ENCODE measurements at places on chromosomes 1 and 21.

GRCh38 chr21:43740497-43741156 lies 21.7 kb downstream of the PDXK start:
- DNase-seq = no peak

DNA sequence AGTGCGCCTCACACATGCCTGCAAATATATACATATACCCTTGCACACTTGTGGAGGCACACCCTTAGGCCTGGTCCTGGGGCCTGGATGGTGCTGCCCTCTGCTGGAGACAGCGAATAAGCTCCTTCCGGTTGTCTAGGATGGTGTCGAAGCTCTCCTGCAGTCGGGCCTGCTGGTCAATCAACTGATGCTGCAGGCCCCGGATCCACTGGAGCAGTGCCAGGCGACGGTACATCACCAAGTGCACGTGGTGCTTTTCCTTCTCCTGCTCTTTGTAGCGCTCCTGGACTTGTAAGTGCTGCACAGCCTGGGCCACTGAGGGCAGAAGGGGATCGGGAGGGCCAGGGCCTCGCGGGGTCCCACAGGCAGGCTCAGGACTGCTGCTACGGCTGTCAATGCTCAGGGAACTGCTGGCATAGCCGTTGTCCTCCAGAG lies 3.1 kb downstream of the C1orf216 start:
- DNase-seq = peak; percentile 77

DNA sequence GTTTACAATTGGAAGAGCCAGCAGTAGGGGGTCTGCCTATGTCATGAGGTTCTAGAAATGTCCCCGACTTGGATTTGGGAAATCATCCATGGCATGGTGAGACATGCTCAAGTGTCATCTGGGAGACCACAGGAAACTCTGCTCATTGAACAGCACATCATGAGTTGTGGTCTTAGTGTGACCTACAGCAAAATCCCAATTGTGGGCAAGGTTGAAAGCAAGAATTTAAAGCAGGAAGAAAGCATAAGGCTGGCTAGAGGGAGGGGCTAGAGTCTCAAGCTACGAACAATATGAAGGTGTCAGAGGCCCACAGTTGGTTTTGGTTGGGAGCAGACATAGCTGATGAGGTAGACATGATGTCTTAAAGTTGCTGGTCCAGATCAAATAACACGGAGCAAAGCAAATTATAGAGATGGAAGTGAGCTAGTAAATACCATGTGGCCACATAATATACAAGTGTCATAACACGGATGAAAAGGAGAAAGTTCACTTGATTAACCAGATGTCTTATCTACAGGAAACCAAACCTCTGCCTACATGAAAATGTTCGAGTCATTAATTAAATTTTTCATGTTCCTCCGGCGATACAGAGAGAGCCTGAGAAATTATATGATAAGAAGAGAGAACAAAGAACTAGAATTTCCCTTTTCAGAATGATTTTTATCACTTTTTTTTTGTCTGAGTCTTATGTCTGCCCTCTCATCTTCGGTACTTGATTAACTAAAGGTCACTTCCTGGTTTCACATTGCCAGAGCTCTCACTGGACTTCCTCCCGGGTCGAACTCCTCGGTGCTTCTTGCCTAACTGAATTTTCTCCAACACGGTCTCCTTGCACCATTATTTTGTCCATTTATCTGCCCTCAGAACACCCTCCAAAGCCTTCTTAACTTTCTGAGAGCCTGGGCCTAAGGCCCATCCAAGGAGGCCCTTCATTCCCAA lies 67.5 kb upstream of the DUSP10 start:
- no peak for DNase-seq

- no peak for DNase-seq
Observed at GRCh38 chr21:41973861-41974751, 20.3 kb upstream of the C2CD2 start.

GRCh38 chr1:94463765-94464330 lies 45.7 kb downstream of the ABCD3 start:
- DNase-seq = no peak

- DNase-seq = no peak
Observed at GRCh38 chr1:185886046-185886445, 151.9 kb downstream of the HMCN1 start.

DNA sequence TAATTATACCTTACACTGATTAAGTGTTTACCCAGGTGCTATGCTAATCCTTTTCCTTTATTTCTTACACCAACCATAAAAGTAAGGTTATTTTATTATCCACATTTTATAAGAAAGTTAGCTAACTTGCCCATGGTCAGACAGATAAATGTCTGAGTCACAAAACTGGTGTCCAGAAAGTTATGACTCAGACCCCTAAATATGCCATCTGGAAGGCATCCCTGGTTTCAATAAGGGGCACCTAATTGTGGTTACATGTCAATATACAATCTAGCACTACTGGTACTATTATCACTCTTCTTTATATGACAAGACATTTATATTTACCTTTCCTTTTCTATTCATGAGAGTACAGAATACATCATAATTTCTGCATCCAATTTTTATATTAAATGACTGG lies 496.5 kb upstream of the ADGRL2 start:
- DNase-seq = no peak

- DNase-seq = no peak
Observed at GRCh38 chr1:214066936-214067335, 79.2 kb downstream of the PROX1 start.

DNA sequence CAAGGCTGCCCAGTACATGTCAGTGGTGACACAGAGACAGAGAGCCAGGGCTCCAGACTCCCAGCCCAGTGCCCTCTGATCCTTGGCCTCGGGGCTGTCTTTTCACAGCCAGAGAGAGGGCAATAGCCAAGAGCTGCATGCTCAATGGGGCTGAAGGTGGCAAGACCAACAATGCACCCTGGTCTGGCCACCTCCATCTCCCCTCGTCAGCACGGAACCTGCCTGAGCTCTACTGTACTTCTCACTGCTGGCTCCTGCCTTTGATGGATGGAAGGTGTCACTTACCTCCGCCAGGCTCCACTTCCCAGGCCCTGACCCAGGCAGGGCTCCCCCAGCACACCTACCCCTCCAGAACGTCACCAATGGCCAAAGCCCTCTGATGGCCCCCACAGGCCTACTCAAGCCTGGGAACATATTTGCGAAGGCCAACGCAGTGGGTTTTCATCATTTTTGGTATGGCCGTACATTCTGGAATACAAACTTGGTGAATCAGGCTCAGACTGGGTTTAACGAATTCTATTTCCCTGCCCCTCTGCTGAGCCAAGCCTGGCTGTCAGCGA lies 88.1 kb downstream of the DMRTB1 start:
- DNase-seq = no peak

DNA sequence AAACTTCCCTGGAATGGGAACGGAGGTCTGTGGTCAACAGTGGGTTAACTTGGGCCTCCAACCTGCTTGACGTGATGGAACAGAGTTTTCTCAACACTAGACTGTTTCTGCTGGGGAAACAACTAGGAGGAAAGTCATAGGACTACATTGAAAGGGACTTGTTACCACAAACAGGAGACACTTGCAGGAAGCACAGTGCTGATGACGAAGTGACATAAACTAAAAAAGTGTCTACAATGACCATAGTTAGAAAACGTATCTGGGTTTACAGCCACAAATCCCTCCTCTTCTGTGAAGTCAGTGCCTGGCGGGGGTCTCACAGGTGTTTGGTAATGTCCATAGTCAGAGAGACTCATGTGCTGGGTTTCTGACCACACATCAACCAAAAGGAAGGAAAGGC lies 86.3 kb downstream of the FCRL5 start:
- DNase-seq = no peak

- DNase-seq = no peak
Observed at GRCh38 chr1:25117233-25117823, 115.0 kb downstream of the SYF2 start.

GRCh38 chr1:11541236-11541635 lies 62.3 kb downstream of the DISP3 start:
- DNase-seq = no peak

GRCh38 chr1:202155478-202156021 lies 4.9 kb downstream of the PTPN7 start:
- DNase-seq = no peak

- DNase-seq = no peak
Observed at GRCh38 chr1:154115180-154115579, 39.7 kb downstream of the NUP210L start.

GRCh38 chr1:224044420-224044819 lies 69.5 kb upstream of the FBXO28 start:
- DNase-seq = no peak

- peak; percentile 91 for DNase-seq
Observed at GRCh38 chr1:205749234-205750137, 496 bp downstream of the NUCKS1 start.

GRCh38 chr1:88566615-88567387 lies 117.3 kb upstream of the PKN2 start:
- DNase-seq = no peak

GRCh38 chr1:244138399-244138798 lies 87.3 kb downstream of the ZBTB18 start:
- no peak for DNase-seq

GRCh38 chr1:235650341-235651169 lies 971 bp upstream of the GNG4 start:
- no peak for DNase-seq

GRCh38 chr1:158177700-158178450 lies 2.8 kb upstream of the CD1D start:
- no peak for DNase-seq

- DNase-seq = no peak
Observed at GRCh38 chr1:110215621-110216515, 5.8 kb downstream of the KCNC4 start.

GRCh38 chr1:32651461-32652073 lies 559 bp downstream of the RBBP4 start:
- DNase-seq = no peak

GRCh38 chr1:26239936-26240335 lies 5.9 kb downstream of the CEP85 start:
- DNase-seq = no peak

DNA sequence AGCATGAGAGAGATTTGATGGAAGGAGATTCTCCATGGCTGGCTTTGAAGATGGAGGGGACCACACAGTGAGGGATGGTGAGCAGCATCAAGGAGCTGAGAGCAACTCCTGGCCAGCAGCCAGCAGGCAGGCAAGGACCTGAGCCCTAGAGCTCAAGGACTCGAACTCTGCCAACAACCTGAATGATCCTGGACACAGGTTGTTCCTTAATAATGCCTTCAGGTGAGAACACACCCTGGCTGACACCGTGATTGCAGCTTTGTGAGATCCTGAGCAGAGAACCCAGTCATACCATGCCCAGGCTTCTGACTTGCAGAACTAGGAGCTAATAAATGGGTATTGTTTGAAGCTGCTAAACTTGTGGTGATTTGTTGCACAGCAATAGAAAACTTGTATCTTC lies 183.1 kb downstream of the LMX1A start:
- no peak for DNase-seq

- no peak for DNase-seq
Observed at GRCh38 chr1:201947697-201948008, 1.3 kb upstream of the LMOD1 start.

DNA sequence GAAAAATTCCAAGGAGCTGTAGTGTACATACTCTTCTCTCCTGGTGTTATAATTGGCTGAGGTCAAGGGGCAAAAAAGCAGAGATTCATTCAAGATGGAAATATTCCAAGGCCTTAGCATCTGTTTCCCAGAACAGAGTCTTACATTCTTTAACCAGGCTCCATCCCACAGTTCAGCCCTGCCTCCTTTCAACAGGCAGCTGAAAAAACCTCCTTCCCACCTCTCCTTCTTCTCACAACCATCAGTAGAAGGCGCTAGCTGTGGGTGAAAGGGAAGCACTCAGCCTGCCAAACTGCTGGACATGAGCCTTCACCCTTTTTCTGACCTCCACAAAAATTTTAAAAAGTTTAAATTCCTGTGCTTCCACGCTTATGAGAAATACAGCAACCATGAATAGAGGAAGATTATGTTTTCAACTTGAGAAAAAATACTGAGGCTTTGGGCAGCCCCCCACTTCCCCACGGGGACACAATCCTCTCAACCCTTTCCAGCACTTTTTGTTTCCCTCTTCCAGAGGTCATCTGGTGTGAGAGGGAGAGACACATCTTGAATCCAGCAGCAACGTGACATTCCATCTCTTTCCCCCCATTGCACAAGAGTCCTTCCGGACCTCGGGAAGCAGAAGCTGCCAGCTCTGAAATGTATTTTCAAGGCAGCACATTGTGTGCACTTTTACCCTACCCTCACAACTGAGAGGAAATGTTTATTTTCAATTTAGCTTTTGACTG lies 43.2 kb upstream of the FMO2 start:
- DNase-seq = no peak

DNA sequence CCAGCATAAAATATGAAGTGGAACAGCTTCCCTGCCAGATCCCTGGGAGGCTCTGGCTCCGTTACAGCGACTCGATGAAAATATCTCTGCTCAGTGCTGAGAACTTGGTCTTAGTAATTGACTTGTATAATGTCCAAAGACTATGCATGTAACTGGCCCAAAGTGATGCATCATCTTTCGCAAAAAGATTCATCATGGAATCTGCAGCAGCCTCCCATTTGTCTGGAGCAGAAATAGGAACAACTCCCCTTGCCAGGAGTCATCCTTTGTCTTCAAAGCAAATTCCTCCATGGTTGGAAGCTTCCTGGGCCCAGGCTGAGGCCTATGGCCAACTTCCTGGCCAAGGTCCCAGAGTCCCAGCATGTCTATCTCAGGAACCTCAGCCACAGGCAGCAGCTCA lies 16.9 kb upstream of the SLC6A17 start:
- DNase-seq = no peak

GRCh38 chr1:12479311-12479710 lies 138.7 kb downstream of the DHRS3 start:
- DNase-seq = no peak

- DNase-seq = no peak
Observed at GRCh38 chr1:19444296-19445021, 40.9 kb downstream of the CAPZB start.

- no peak for DNase-seq
Observed at GRCh38 chr21:39908265-39908923, 41.2 kb downstream of the PCP4 start.

DNA sequence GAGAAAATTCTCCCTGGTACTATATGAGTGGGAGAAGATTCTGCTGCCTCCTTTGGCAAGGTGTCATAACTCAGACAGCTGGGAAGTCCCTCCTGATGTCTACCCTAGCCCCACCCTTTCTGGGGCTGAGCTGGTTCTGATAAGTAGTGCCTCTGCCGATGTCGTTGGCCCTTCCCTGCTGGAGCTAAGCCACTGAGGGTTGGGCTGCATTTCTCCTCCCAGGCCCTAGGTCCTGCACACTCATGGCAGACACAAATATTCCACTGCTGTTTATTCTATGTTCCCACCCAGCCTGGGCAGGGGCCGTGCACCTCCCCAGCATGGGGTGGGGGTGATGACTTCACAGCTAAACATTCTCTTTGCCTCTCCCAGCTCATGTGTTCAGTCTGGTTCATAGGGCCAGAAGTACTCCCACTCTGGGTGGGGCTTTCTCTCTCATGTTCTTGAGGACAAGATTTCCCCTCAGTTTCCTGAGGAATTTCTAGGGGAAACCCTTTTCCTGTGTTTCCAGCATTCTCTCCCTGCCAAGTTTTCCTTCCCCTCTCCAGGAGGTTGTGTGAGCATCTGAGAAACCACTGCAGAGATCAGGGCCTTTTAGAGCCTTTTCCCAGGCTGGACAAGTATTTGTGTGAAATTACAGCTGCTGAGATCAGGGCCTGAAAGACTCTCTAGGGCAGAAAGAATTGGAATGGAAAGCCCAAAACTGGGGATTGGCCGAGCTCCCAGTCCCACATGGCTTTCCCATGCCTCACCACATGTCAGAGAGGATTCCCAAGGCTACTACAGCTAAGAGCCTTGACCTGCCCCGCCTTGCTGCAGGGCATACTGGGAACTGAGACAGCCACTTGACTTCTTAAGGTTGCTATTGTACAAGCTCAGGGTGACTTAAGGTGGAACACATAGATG lies 66.2 kb downstream of the ATP2B4 start:
- no peak for DNase-seq
